PC-3 (cell line): ENCODE measurements at places on chromosomes 12 and 14. TPM values are rescaled to one million over a fixed set of nuclear protein-coding genes. Genes with fewer than 3 reads are reported as not detected.

- no peak for DNase-seq
Observed at GRCh38 chr12:97452839-97453238, 9.8 kb upstream of the RMST start.

DNA sequence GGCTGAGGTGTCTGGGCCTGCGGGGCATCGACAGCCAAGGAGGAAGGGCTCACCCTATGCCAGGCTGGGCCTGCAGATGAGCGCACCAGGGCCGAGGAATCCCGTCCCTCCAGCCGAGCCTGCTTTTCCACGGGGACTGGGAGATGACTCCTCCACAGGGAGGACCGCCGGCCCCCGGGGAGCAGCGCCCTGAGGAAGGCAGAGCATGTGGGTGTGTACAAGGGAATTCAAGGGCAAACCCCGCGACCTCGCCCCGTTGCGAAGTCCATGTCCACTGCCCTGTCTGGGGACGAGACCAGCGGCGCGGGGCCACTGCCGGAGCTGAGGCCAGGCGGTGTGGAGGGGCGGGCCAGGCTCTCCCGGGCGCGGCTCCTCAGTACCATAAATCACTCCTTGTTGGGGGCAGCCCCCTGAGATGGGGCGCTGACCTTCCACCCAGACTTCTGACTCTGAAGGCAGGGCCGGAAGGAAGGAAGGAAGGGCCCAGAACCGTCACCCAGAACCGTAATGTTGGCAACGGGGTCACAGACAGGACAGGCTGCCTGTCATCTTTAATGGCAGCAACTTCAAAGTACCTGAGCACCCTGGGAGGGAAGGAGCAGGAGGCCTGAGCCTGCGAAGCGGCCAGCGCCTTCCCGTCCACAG is 52.5 kb downstream of the RNF34 start:
- DNase-seq, result no peak

BCAT1 gene
- total RNA-seq, result not detected in 2 replicates

PLEKHG7 gene
- not detected in 2 replicates for total RNA-seq

TAS2R42 gene
- not detected in 2 replicates for total RNA-seq

RGS6 gene
- total RNA-seq, result not detected in 2 replicates

GPHB5 gene
- not detected in 2 replicates for total RNA-seq
